Coronary artery (tissue), 2 donors: ENCODE measurements at places on chromosomes 3 and 15.

GRCh38 chr3:172701751-172702150, 9.1 kb downstream of the NCEH1 start:
- DNase-seq: no peak

DNA sequence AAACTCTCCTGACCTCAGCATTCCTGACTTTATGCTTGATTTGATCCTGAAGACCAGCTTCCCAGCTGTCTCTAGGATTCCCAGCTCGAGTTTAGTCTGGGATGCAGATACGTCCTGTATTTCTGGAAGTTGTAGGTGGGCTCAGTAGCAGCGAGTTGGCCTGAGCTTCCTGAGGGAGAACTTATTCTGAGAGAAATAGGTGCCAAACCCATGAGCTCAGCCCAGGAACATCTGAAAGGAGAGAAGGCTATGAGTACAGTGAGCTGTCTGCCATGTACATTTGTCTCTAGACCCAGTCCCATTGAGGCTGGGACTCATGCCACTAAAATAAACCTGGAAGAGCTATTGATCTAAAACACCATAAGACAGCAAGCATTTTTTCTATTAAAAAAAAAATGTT, 36.6 kb upstream of the SLC9A9 start:
- DNase-seq: no peak

GRCh38 chr15:22902578-22902977, 64.1 kb downstream of the NIPA2 start:
- no peak for DNase-seq

DNA sequence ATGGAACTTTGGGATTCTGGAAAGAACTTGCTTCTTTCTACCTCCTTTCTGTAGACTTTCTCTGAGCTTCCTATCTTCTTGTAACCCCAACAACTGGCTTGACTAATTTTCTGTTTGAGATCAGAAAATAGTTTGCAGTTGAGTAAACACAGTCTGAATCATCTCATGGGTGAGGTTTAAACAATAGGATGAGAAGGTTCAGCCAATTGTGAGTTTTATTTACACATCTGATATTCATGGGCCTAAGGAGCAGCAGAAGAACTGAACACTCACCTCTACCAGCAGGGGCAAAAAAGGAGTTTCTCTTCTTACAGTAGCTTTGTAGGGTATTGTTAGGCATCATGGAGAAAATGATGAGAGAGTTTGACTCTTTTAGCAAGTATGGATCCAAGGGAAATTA, 54.2 kb downstream of the DTWD1 start:
- no peak for DNase-seq

GRCh38 chr15:78424673-78425072, 13.3 kb upstream of the IREB2 start:
- DNase-seq: peak; percentile 7

DNA sequence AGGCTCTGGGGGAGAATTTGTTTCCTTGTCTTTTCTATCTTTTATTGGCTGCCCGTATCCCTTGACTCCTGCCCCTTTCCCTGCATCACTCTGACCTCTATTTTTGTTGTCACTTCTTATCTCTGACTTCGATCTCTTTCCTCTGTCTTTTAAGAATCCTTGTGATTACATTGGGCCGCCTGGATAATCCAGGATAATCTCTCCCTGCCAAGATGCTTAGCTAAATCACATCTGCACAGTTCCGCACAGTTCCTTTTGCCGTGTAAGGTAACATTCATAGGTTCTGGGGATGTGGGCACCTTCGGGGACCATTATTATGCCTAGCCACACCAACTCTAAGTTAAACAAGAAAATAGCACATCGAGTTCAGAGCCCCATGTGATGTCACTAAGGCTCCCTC, 103.0 kb upstream of the DPPA4 start:
- DNase-seq: no peak

DNA sequence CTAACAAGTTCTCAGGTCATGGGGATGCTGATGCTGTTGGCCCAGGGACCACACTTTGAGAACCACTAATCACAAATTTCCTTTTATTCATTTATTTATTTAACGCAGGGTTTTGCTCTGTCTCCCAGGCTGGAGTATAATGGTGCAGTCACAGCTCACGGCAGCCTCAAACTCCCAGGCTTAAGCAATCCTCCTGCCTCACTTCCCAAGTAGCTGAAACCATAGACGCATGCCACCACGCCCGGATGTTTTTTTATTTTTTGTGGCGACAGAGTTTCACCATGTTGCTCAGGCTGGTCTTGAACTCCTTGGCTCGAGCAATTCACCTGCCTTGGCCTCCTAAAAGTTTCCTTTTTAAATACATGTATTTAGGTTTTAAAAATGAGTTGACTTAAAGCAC, 20.7 kb upstream of the ISLR2 start:
- no peak for DNase-seq

- DNase-seq: no peak
Observed at GRCh38 chr15:67138891-67139855, 73.8 kb downstream of the SMAD3 start.

DNA sequence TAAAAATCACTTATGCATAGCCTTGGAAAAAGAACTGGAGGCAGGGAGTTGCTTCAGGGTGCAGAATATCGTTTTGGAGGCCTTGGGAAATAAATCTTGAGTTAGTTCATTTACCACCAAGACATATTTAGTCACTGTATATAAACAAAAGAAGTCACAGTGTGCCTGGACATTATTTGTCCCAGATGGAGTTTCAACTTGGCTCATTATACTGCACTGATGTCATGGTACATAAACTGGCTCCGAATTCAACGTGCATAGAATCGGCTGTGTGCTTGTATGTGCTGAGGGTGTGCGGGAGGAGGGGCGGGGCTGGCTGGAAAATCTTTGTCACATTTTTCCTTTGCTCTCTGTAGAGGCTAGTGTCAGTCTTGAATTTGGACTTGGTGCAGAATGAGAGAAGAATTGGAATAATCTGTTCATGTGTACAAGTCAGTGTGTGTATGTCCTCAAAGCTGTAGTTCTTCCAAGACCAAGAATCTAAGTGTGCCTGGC, 86.6 kb downstream of the FNDC3B start:
- peak; percentile 85 for DNase-seq

DNA sequence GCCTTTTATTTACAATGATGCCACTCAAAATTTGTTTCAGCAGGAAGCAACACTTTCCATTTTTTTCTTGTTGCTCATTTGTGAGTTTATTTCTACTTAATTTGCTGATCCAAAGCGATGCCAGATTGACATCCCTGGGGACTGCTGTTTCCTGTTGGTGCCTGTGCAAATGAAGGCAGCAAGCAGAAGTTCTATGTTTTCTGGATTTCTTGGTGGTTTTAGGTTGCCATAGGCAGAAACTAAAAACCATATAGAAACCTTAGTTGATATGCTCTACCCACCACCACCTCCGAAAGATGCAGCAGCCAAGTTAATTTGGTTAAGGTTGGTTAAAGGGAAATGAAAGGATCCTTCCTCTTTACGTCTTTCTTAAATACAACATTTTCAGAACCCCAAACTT, 356.2 kb downstream of the RBMS3 start:
- DNase-seq: no peak

DNA sequence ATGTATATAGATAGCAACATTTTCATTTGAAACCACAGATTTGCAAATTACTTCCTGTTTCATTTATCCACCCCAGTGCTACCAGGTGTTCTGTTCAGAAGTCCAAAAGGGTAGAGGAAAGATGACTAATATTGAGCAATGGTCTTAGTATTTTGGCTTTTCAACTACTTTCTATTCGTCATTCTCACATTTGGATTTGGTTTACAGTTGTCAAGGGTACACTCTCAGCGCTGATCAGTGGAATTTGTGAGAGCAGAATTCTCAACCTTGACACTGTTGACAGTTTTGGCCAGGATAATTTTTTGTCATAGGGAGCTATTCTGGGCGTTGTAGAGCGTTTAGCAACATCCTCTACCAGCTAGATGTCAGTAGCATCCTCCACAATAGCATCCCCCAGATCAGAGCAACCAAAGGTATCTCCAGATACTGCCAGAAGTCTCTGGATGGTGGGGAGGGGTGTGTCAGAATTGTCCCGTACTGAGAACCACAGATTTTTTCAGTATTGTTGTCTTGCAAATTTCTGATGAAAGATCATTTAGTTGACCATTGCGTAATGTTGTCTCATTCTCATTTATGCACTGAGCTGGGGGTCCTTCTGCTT, 4.2 kb downstream of the HMCES start:
- DNase-seq: no peak

- DNase-seq: no peak
Observed at GRCh38 chr15:89646416-89647141, 8.7 kb downstream of the KIF7 start.

DNA sequence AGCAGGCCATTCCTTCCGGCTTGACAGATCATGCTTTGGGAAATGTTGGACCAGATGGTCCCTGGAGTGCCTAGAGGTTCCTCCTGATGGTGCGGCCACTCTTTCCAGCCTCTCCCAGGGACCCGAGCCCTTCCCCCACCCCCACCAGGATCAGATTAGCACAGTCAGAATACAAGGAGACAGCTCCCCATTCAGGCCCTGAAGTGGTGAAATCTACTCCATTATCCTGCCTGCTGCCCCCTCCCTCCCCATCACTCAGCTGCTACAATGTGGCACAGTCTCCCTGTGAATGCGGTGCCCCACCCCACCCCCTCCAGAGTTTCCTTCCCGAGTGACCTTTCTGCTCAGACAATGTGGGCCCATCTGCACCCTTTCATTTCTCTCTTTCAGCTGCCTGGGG, 29.4 kb downstream of the RNU5B-1 start:
- DNase-seq: no peak

- peak; percentile 46 for DNase-seq
Observed at GRCh38 chr15:40038275-40038637, 725 bp downstream of the SRP14 start.

DNA sequence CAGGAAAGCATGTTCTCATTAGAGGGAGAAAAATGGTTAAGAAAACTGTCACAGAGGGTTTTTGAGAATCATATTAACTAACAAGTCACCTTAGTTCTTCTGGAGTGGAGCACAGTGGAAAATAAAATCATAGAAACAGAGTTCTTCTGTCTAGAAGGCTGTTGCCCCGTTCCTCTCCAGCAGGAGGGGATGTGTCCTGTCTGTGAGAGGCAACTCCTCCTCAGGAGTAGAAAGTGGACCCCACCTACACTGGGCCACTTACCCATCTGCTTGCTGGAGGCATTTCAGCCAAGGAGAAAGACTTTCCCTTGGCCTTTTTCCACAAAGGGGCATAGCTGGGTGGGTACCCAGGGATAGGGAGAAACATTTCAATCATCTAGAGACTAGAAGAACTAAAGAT, 106.6 kb downstream of the SSR3 start:
- no peak for DNase-seq

DNA sequence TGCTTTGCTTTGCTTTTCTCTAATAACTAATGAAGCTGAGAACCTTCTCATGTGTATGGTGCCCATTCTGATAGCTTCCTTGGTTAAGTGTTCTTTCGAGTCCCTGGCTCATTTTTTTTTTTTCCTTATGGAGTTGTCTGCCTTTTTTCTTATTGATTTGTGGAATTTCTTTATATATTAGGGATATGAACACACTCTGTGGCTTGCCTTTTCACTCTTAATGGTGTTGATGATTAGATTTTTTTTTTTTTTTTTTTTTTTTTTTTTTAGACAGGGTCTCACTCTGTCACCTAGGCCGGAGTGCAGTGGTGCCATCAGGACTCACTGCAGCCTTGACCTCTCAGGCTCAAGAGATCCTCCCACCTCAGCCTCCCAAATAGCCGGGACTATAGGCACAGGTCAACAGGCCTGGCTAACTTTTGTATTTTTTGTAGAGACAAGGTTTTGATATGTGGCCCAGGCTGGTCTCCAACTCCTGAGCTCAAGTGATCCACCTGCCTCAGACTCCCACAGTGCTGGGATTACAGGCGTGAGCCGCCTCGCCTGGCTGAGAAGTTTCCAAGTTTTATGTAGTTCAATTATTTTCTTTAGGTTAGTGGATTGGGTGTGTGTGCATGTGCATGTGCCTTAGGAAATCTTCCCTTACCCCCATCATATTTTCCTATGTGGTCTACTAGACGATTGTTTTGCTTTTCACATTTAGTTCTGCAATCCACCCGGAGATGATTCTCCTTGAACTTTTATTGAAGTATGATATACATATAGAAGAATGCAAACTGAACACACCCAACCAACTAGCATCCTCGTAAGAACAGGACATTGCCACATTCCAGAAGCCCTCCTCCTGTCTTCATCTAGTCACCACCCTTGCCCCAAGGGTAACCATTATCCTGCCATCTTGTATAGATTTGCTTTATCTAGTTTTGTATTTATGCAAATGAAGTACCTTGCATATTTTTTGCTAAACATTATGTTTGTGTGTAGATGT, 1.7 kb upstream of the SNRPA1 start:
- no peak for DNase-seq

- no peak for DNase-seq
Observed at GRCh38 chr3:47825590-47825989, 22.7 kb downstream of the DHX30 start.

GRCh38 chr3:76509179-76509830, 530.6 kb upstream of the ROBO2 start:
- no peak for DNase-seq

DNA sequence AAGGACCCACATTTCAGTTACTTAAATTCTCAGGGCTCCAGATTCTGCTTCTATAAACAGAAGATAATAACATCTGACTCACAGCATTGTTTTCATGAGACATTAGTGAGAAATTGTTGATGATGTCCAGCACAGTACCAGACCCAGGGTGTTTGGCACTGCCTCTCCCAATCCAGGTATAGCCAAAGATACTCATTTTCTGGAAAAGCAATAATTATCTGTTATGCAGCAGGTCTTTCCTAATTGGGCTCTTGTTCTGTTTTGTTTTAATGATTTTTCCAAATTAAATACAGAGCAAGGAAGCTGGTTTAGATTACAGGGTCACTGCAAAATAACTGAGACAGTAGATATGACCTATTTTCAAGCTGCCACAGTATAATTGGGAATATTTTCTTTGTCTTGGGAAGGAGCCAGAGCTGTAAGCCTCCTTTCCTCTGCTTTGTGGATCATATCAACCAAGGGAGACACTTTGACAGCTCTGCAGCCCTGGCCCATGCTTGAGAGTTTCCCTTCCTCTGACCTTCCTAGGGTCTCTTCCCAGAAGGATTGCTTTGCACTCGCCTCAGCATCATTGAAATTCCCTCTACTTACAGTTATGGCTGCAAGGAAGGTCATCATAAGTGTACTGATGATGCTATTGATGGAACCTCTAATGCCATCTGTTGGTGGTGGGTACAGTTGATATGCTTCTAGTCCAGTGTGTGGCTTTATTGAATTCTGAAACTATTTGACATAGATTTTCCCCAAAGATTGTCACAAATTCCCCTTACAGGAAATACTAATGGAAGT, 522.4 kb upstream of the ADAMTS9 start:
- DNase-seq: no peak
